SJCRH30 (cell line): ENCODE measurements at places on chromosomes 6 and 20.

DNA sequence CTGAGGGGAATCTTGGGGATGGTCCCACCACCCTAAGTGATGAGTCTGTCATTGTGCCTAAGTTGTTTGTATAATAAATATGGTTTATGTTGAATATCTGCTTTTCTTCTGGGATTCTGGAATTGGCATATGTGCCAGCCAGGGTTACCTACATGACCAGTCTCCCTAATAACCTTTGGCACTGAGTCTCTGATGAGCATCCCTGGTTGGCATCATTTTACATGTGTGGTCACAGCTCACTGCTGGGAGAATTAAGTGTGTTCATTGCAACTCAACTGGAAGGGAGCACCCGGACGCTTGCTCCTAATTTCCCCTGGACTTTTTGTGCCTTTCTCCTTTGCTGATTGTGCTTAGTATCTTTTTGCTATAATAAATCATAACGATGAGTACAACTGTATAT lies 8.1 kb downstream of the SMAP1 start:
- H3K27ac ChIP-seq: no peak overlapping the region
- H3K27me3 ChIP-seq: no peaks in the 10 kb centered on the region
- DNase-seq: no peak
- peaks cover 3% of the 10 kb centered on the region; the same call in 1 of the 2 replicates for H3K4me1 ChIP-seq
- no peaks in the 10 kb centered on the region for H3K36me3 ChIP-seq

GRCh38 chr20:16434062-16434664 lies 139.1 kb downstream of the KIF16B start:
- no peaks in the 10 kb centered on the region for H3K4me1 ChIP-seq
- no peak overlapping the region for H3K27ac ChIP-seq
- no peaks in the 10 kb centered on the region for H3K27me3 ChIP-seq
- peak; percentile 52 for DNase-seq
- H3K4me3 ChIP-seq: no peak overlapping the region

GRCh38 chr20:5528719-5529256 lies 212.0 kb upstream of the PROKR2 start:
- H3K4me3 ChIP-seq: no peak overlapping the region
- no peaks in the 10 kb centered on the region for H3K27me3 ChIP-seq
- no peak overlapping the region for H3K27ac ChIP-seq
- DNase-seq: peak; percentile 66
- no peaks in the 10 kb centered on the region for H3K36me3 ChIP-seq
- H3K4me1 ChIP-seq: no peaks in the 10 kb centered on the region

GRCh38 chr6:33695451-33695887 lies 16.0 kb downstream of the UQCC2 start:
- DNase-seq: peak; percentile 31
- no peaks in the 10 kb centered on the region for H3K27me3 ChIP-seq
- H3K4me1 ChIP-seq: peaks cover 60% of the 10 kb centered on the region
- H3K27ac ChIP-seq: peak overlapping the region; percentile 87
- H3K4me3 ChIP-seq: no peak overlapping the region
- peaks cover 5% of the 10 kb centered on the region; the same call in 1 of the 2 replicates for H3K36me3 ChIP-seq

- peak; percentile 70 for DNase-seq
- no peaks in the 10 kb centered on the region for H3K36me3 ChIP-seq
- H3K4me1 ChIP-seq: peaks cover 23% of the 10 kb centered on the region
- no peaks in the 10 kb centered on the region for H3K27me3 ChIP-seq
- H3K4me3 ChIP-seq: no peak overlapping the region
Observed at GRCh38 chr20:1427457-1428054, 34.7 kb upstream of the FKBP1A start.
